Cortex of kidney (tissue), 1 donor: ENCODE measurements at places on chromosomes 12 and 14.

DNA sequence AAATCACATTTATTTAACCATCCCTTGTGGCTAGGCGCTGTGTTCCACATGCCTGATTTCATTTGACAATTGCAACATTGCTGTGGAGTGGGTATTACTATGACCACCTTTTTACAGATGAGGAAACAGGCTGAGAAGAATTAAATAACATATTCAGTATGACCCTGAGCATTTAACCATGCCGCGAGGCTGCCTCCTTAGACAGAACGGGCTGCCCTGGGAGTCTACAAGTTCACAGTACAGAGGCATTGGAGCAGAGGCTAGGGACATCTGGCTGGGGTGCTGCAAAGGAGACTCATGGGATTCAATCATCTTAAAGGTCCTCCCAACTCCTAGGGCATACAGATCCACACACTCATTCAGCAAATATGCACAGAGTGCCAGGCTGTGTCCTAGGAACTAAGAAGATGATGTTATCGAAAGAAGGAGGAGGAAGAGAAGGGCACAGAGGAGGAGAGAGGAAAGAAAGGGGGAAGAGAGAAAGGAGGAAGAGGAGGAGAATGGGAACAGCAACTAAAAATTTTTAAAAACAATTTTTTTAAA, 164.7 kb upstream of the CCND2 start:
- no peak for DNase-seq

- no peak for DNase-seq
Measured at GRCh38 chr12:99959549-99960170, 25.1 kb downstream of the ANKS1B start.

GRCh38 chr12:49346659-49347310, at the start of gene DNAJC22:
DNAJC22 (plus strand) TSS chr12:49346888; CDS start chr12:49348873, 1,985 bp downstream.
- no peak for DNase-seq

GRCh38 chr14:23053426-23053825, 3.9 kb downstream of the CDH24 start:
- DNase-seq = no peak

- no peak for DNase-seq
Measured at GRCh38 chr12:120115692-120116440, 687 bp downstream of the RAB35 start.

DNA sequence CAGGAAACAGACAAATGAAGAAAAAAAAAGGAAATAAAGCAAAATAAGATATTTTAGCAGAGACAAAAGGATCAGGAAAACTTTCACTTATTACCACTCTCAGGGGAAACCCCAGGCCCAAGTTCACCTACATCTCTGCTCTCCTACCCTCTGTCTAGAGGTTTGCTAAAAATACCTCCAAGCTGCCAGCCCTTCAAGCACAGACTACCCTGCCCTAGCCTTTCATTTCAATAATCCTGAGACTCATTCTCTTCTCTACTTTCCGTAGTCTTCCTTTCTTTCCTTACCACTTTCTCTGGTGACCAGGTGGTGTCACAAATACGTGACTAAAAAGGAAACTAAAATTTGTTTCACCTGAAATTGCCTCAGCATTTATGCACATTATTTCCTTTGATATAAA, 33.8 kb downstream of the RPAP3 start:
- DNase-seq = no peak

- DNase-seq = no peak
Measured at GRCh38 chr12:116200812-116201211, 76.7 kb downstream of the MED13L start.

GRCh38 chr12:1184402-1184801, 193.4 kb downstream of the ERC1 start:
- DNase-seq = no peak

GRCh38 chr14:67952786-67953185, 133.2 kb downstream of the RAD51B start:
- no peak for DNase-seq

- DNase-seq = no peak
Measured at GRCh38 chr12:87092421-87092820, 836.2 kb upstream of the MGAT4C start.

DNA sequence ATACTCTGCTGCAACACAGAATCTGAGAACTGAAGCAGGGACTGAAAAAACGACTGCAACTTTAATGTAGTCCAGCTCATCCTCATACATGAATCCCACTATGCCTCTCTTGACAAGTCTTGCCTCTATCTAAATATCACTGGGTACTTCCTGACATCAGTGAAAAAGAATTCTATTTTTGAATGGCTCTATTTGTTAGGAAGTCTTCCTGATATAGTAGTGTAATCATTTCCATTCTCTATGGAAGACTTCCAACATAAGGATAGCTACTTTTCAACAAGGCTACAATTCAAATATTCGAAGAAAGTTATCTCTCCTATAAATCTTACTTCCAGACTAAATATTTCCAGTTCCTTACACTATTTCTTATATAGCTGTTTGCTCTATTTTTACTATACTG, 167.5 kb downstream of the MDGA2 start:
- no peak for DNase-seq

DNA sequence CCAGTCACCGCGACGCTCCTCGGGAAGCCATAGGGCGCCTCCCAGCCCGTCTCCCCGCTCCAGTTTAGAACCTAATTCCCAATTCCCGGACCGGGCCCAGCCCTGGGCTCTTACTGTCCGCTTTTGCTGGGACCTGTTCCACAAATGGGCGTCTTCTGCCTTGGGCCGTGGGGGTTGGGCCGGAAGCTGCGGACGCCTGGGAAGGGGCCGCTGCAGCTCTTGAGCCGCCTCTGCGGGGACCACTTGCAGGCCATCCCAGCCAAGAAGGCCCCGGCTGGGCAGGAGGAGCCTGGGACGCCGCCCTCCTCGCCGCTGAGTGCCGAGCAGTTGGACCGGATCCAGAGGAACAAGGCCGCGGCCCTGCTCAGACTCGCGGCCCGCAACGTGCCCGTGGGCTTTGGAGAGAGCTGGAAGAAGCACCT, 797 bp downstream of the UNG start:
- DNase-seq = no peak

DNA sequence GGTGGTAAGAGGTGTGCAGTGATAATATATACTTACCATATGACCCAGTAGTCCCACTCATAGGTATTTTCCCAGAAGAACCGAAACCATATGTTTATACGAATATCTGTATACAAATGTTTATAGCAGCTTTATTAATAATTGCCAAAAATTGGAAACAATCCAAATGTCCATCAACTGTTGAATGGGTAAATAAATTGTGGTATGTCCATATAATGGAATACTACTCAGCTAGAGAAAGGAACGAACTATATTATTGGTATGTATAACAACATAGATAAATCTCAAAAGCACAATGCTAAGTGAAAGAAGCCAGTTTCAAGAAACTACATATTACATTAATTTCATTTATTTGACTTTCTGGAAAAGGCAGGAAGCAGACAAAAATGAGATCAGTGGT, 66.1 kb downstream of the TTLL5 start:
- DNase-seq = no peak

DNA sequence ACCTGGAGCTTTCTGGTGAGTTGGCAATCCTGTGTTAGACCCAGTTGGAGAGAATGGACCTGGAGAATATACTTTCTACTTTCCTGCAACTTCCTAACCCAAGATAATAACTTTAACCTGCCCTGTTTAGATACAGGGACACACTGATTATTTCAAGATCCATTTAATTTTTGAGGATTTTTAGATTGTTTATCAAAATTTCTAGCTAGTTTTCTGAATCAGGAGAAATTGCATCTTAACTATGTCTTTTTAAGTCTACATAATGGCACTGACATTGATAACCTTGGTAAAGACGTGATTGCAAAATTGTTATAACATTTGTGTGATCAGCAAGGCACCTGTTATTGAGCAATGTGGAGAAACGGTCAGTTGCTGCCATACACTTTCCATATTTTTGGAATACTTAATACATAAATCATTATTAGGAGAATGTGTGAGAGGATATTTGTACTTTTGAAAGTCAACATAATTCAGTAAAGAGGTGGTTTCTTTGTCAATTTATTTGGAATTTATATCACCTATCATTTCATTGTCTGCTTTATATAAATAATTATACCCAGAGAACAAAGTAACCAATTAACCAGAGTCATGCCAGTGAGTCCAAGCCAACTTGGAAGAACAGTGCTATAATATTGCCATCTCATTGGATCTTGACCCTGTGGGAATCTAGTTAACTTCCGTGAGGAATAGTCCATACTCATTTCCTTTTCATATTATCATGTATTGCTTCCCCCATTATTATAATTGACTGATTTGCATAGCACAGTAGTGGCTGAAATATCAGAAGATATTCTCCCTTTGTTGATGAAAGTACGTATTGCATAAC, 28.4 kb downstream of the NFYB start:
- no peak for DNase-seq

DNA sequence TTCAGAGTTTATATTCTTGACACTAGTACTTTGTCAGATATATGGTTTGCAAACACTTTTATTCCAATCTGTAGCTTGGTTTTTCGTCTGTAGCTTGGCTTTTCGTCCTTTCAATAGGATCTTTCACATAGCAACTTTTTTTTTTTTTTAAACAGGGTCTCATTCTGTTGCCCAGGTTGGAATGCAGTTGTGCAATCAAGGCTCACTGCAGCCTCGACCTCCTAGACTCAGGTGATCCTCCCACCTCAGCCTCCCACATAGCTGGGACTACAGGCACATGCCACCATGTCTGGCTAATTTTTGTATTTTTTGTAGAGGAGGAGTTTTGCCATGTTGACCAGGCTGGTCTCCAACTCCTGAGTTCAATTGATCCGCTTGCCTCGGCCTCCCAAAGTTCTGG, 460.4 kb upstream of the SOX5 start:
- no peak for DNase-seq

DNA sequence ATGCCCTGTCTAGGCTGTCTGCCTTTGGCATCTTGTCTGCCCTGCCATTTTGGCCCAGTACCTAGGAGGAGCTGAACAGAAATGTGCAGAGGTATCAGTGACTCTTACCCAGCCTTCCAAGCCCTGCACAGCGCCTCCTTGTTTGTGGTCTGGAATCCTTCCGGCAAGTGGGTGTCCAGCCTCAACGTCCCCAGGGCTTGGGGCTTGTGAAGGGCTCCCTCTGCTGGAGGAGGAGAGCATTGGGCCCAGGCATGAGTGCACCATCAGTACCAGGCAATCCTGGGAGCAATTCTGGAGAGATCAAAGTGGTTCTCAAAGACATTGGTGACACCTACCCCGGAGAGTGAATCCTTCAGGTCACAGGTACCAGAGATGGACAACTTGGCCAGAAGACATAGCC, 2.4 kb upstream of the TCL1B start:
- no peak for DNase-seq
